ENCODE measurements at places on chromosomes 12 and 14.

DNA sequence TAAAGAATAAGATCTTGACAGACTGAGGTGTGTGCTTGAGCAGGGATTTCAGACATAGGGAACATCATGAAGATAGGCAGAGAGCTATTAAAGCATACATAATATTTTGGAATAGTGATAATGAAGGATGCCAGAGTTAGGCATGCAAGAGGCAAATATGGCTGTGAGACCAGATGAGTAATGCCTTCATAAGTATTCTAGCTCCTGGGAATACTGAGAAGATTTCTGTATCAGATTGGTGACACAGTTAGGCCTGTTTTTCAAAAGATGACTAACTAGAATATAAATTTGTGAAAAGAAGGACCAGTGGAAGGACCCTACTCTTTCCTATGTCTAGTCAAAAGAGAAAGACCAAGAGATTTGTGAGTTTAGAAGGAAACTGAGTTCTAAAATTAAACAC is 108.8 kb downstream of the TXNDC16 start:
- DNase-seq: no peak

DNA sequence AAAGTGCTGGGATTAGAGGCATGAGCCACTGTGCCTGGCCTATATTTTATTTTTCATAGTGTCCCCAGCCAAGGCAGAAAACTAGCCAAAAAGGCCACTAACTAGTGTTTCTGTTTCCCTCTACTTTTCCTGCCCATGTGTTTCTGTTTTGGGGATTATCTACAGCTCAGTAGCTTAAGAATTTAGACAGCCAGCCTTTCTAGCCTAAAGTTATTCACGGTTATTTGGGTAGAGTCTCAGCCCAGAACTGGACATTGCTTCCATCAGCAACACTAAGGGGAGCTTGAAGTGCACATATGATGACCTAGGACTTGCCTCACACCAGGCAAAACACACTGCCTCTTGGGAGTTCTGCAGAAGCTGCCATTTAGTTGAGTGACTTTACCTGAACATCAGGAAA is 17.9 kb downstream of the PROX2 start:
- DNase-seq: no peak

DNA sequence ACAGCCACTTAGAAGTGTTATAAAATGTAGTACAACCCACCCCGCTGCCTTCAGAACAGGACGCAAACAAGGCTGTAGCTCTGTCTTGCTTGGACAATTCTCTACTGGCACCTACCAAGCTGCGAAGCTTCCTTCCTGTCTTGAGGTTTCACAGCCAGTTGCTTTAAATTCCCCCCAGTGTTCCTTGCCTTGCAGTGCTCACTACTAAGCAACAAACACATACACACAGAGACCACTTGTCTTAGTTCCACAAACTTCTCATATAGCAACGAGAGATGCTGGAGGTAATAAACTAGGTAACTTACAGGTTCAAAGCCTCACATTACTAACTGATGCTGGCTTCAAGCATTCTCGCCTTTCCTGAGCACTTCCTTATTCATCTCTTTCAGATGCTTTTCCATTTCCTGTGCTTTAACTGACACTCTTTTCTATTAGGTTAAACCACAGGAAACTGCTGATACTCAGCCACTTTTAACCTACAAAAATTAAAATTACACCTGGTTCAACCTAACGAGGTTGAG is 91.5 kb upstream of the PTGDR start:
- no peak for DNase-seq

DNA sequence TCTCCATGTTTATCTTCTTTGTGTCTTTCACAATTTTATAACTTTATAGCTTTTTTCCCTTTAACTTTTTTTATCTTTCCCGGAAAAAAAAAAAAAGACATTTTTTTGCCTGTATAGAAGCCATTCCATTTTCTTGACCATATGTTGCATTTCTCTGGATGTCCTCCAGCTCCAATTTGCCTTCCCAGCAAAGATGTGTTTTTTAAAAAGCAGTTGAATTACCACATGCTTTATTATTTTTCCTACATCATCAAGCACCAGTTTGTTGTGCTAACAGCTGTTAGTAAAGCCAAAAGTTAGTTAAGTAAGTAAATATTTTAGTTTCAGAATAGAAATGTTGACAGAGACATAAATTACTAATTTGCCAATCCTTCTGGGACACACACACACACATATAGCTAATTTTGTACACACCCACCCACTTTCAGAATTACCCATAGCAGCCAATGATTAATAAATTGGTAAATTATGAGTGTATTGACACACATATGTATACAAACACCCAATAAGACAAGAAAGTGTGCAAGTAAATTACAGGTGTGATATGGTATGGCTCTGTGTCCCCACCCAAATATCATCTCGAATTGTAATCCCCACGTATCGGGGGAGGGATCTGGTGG is 118.3 kb downstream of the SLC38A6 start:
- DNase-seq: no peak

DNA sequence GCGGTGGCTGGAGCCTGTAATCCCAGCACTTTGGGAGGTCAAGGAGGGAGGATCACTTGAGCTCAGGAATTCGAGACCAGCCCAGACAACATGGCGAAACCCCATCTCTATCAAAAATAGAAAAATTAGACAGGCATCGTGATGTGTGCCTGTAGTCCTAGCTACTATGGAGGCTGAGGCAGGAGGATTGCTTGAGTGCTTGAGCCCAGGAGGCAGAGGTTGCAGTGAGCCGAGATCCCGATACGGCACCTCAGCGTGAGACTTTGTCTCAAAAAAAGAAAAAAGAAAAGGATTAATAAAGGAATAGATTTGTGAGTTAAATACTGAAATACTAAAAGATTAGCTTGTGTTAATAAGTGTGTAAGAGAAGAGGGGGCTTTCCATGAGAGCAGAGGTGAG is 29.4 kb downstream of the RPGRIP1 start:
- no peak for DNase-seq

DNA sequence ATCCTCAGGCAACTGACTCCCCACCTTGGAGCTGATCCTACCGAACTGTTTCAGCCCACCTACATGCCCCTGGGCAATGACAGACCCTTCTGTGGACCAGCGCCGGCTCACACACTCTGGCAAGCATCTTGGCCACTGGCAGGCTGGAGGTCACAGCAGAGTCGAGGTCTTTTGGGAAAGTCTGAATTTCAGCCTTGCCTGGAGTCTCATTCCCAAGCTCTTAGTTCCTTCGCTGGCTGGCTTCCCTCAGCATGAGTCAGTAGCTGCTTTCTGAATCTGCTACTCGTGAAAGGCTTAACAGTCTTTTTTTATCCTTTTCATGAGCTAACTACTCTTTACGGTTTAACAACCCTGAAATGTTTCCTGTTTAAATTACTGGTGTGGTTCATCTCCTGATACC is 44.5 kb downstream of the ASCL4 start:
- DNase-seq: no peak

DNA sequence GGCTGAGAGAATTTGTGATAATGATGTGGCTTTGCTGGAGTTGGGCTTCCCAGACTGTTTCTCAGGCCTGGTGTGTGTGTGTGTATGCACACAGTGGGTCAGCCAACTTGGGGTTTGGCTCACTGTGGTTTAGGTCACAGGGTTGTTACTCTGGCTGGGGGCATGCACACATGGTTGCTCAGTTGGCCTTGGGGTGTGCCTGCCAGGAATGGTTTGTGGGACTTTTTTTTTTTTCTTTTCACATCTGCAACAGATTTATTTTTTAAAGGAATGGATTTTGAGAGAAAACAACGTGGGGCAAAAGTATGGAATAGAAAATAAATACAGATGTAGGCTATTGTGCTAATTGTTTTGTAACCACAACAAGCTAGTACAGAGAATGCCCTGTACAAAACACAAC is 25.0 kb upstream of the GTF2A1 start:
- no peak for DNase-seq

GRCh38 chr14:20632448-20632830 is 9.1 kb downstream of the OR6S1 start:
- no peak for DNase-seq

DNA sequence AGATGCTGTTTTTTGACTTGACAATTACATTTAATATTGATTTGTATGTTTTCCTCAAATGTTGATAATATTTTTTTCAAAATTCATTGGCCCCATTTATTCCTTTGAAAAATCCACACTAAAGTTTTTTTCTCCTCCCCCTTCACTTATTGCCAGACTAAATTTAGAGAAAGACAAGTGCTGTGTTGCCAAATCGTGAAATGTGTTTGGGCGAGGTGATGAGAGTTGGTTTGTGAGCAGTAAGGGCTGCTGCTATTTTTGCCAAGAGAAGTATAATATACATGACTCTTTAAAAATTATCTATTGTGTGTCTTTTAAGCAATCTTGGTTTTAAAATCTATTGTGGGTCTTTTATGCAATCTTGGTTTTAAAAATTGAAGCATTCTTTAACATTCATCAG is 188.9 kb downstream of the PPFIA2 start:
- DNase-seq: no peak

DNA sequence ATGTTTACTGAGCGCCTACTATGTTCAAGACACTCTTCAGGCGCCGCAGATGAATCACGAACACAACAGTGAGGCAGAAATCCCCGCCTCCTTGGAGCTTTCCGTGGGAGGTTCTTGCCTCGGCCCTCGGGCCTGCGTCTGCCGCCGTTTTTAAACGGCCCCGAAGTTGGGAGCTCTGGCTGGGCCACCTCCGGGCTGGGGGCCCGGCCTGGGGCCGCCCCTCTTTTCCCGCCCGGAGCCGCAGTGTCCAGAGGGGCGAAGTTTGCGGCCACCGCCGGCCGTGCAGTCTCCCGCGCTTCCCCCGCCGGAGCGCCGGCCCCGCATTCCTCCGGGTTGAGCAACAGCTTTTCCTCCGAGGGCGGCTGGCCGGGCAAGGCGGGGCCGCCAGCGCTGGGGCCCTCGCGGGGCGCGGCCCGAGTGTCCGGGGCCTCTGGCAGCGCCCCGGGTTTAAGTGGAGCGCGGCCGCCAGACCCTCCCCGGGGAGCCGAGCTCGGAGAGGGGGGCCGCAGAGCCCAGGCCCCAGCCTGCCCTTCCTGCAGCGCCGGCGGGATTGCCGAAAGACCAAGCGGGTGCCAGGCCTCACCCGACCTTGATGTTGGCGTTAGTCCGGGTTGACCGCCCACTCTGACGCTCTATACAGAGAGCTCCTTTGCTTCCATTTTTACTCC is 18.7 kb upstream of the CTDSP2 start:
- DNase-seq: peak; percentile 86

DNA sequence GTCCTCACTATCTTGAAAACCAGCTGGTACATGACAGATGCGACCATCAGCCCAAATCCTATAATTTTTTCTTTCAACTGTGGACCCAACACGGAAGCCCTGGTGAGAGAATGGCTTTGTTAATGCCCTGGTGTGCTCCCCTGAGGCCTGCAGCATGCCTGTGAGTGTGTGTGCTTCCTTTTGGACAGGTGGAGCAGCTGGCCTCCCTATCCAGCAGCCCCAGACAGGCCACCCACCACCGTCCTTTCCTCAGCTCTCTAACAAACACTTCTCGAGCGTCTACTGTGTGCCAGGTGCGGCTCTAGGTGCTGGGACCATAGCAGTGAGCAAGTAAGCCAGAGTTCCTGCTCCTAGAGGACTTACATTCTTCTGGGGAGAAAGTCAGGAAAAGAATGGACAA is 78.9 kb upstream of the GZMB start:
- DNase-seq: no peak

DNA sequence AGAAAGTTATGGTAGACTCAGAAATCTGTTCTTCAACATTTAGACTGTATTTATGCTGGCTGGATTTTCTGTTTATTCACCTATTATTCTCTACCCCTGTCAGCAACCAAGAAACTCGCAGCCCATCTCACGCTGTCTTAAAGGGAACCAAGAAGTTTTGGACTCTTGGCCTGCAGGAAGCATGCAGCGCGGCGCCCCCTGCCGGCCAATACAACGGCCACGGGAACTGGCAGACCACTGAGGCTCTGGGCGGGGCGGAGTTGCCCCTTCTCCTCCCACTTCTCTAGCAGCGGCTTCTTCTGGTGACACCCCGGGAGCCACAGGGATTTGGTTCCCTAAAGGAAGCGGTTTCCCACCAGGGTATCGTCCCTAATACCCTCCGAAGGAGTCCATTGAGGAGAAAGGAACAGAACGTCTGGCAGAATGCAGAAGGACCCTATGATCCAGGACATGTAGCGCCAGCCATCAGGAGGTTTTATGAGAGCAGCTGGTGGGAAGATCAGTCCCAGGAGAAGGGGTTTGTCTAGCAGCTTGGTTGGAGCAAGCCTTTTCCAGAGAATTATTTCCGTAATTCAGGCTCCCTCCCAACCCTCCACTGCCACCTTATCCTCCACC is 21.0 kb upstream of the RNASE2 start:
- peak; percentile 15 for DNase-seq

- no peak for DNase-seq
Measured at GRCh38 chr12:90216815-90217214, 508.2 kb upstream of the ATP2B1 start.

- DNase-seq: no peak
Measured at GRCh38 chr14:25004389-25004809, 45.5 kb downstream of the STXBP6 start.

DNA sequence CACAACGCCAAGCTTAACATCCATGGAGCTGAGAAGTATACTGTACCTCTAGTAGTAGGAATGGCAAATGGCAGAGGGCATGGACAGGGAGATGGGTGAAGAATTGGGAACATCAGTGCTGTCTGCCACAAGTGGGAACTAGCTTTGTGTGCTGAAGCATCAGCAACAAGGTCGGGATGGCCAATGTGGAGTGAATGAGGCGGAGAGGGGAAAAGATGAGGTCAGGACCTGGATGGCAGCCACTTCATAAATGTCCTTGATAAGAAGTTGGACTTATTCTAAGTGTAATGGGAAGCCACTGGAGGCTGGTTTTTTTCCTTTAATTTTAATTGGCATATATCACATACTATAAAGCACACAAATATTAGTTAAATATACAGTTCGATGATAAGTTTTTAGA is 21.9 kb upstream of the CLMN start:
- DNase-seq: no peak

DNA sequence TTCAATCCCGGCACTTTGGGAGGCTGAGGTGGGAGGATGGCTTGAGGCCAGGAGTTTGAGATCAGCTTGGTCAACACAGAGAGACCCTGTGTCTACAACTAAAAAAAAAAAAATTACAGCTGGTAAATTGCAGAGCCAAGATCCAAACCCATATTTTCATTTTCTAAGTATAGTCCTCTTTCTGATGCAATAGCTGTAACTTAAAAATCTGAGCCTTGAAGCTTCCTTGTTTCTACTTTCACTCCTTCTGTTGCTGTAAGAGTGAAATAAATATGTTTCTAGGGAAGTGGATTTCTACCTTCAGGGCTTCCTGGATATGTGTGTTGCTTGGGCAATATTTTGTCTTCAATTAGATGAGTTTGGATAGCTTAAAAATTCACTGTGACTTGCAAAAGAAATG is 42.0 kb upstream of the PRICKLE1 start:
- DNase-seq: no peak

GRCh38 chr14:103684471-103684870 is 30.8 kb downstream of the XRCC3 start:
- no peak for DNase-seq

- peak; percentile 13 for DNase-seq
Measured at GRCh38 chr12:6312529-6313325, 2.2 kb downstream of the PLEKHG6 start.

Data from 8988T (cell line).